ENCODE measurements at places on chromosomes 16 and 17.

DNA sequence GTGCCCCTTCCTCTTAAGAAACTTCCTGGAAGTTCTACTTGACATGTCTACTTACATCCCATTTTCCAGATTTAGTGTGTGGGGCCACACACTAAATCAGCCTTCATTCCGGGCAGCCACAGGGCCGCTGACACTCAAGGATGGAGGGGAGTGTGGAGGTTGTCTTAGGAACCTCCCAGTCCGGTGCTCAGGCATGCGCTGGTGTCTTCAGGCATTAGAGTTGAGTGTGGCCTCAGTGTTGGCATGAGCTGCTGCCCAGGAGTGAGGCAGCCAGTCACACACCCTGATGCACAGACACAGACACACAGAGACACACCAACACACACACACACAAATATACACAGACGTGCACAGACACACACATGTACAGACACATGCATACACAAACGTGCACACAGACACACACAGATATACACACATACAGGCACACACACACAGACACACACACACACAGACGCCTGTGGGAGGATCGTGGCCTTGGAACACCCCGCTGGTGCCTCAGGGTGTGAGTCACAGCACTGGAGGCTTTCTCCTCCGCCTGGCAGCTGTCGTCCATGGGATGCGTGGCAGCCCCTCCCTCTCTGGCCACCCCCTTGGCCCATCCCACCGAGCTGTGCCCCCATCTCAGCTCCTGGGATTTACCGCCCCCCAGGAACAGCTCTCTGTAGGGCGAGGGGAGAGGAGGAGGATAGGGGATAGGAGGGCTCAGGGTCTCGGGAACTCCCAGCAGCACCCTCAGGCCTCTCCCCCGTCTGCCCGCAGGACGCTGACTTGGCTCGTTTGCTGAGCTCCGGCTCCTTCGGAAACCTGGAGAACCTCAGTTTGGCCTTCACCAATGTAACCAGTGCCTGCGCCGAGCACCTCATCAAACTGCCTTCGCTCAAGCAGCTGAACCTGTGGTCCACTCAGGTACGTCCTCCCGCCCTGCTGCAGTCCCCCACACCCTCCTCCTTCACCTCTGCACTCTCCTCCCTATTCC is 75.6 kb upstream of the PLCG2 start:
- no peak for DNase-seq

DNA sequence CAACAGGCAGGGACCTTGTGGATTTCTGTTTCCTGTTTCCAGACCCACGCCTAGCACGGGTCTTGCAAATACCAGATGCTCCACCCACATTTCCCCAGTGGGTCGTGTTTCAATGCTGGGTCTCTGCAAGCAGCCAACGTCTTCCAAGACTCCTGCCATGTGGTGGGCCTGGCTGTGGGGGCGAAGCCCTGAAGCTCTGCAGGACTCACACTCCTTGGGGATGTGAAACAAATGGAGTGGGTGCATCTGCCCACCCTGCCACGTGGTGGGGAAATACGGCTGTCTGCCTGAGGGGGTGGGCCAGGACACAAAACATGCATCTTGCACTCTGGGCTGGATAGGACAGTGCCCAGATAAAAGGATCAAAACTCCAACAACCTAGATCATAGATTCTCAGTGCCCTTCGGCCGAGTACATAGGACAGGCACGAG is 32.6 kb downstream of the FA2H start:
- no peak for DNase-seq

DNA sequence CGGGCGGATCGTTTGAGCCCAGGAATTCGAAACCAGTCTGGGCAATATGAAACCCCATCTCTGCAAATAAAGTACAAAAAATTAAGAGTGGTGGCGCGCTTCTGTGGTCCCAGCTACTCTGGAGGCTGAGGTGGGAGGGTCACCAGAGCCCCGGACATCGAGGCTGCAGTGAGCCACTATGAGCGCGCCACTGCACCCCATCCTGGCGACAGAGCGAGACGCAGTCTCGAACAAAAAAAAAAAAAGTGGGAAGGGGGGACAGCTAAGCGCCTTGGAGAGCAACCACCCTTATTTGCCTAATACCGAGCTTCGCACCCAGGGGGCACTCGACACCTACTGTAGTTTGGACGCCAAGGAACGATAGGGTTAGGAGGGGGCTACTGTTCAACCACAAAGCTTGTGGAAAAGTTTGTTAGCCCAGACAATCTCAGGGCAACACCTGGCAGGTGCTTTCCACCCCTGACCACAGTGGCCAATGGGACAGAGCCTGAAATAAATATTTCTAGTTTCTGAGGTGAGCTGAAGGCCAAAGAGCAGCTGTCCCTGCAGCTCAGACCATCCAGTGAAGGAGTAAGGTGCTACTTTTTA is 847 bp upstream of the PSMC3IP start:
- DNase-seq: peak; percentile 65

DNA sequence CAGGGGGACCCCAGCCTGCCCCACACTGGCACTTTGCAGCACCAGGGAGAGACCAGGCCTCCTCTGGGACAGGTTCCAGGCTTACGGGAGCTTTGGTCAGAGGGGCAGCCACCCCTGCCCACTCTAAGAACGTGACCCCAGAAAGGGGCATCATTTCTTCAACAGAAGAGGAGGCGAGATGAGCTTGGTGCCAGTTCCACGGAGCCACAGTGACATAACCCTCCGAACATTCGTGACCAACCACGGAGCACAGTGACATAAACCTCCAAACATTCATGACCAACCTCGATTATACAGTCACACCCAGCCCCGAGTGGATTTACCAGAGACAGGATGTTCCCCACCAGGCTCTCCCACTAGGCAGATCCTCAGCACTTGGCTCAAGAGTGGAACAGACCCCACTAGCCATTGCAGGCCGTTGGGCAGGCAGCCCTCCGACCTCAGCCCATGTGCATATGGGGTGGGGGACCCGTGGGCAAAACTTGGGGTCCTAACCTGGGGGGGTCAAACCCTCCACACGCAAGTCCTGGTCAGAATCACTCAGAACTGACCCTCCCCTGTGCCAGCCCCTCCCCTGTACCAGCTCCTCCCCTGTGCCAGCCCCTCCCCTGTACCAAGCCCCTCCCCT is 112.9 kb downstream of the METRNL start:
- no peak for DNase-seq

DNA sequence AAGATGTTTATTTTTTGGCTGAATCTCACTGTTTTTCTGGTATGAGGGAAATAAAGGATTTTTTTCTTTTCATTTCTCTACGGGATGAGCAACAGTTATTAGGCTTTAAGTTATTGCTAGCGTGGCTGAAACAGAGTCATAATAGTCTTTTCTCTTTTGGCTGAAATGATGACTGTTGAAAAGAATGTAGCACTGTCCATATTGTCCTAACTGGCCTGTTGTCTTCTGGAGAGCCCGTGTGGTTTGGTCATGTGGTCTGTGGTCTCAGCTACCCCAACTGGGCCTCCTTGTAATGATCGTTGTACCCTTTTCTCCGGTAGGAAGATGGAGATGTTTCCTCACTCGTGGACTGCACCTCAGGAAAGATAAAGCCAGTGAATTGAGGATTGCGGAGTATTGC is 36.6 kb downstream of the EPN2 start:
- no peak for DNase-seq

DNA sequence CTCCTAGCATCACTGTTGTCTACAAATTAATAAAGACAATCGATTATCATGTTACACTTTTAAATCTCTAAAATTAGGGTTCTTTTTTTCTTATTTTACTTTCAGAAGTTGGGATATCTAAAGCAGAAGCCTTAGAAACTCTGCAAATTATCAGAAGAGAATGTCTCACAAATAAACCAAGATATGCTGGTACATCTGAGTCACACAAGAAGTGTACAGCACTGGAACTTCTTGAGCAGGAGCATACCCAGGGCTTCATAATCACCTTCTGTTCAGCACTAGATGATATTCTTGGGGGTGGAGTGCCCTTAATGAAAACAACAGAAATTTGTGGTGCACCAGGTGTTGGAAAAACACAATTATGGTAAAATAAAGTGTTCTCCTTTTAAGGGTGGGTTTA is 2.4 kb downstream of the RAD51C start:
- DNase-seq: no peak

DNA sequence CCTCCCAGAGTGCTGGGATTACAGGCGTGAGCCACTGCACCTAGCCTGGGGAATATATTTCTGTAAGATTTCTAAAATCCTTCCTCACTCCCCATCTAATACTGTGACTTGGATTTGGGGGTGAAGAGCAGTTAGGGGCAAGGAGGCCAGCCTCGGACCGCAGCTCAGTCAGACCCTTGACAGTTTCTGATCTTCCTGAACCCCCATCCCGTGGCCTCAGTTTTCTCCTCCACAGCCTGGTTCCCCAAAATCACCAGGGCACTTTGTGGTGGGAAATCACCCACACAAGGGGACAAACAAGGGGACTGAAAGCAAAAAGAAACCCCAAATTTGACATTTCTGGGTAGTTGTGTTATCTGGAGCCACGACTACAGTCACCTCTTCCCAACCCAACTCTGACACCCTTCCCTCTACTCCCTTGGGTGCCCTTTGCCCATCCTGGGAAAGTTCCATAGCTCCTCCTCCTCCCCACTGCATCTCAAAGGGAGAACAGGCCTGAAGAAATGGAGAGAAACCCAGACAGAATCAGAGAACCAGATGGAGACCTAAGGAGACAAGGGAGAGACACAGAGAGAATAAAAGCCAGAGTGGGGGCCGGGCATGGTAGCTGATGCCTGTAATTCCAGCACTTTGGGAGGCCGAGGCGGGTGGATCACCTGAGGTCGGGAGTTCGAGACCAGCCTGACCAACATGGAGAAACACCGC is 2.8 kb upstream of the STAT5A start:
- DNase-seq: no peak

DNA sequence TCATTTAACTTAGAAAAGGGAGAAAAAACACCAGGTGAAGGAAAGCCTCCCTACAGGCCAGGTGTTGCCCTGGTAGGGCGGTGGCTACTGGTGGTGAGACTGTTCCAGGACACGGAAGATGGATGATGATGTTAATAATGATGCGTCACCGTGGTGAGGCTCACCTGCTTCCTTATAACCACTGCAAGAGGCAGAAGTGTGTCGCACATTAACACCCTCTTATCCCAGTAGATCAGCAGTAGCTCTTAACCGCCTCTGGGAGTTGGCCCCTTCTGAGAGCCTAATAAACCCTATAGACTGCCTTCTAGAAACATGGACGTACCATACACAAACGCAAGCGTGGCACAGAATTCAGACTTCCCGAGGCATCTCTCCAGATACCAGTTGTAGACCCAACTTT is 7.8 kb downstream of the BFAR start:
- DNase-seq: no peak

- no peak for DNase-seq
These were observed at the start of gene RHBDL3 for GRCh38 chr17:32265192-32265923. Gene RHBDL3, plus strand, starts transcription at chr17:32265832. Its CDS starts 358 bp downstream, at chr17:32266190.

GRCh38 chr16:84603140-84603816 is 14.6 kb downstream of the COTL1 start:
- DNase-seq: no peak

DNA sequence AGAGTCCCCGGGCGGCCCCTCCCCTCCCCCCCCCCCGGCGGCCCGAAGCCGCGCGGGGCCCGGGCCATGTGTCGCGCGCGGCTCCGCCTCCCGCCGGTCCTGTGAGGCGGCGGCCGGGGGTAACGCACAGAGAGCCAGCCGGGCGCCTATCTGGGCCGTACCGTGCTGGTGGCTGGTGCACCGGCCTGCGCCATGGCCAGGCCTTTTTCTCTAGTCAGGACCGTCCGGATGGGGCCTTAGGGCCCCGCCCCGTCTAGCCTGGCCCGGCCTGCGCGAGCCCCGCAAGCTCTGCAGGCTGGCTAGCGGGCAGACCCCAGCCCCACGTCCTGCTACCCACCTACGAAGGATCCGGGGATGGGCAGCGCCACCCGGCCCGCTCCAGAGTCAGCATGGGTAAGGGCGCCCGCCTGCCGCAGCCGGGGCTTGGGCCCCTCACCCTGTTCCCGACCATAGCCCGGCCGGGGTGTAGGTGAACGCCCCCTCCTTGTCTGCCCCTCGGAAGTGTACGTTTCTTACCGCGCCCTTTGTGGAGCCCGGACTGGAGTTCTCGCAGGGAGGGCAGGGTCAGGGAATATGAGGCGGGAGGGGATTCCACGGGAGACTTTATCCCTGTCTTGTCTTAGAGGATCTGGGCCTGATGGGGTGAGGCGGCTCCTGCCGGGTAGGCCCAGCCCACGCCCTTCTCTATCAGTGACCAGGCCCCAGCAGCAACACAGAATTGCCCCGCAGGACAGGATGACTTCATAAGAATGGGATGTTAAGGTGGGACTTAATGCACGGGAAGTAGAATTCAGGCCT is at the start of gene CENPT:
CENPT (minus strand) TSS at position 630 of the 798 bp plus-strand sequence. CDS start 13,834 bp downstream, outside the sequence.
- no peak for DNase-seq

DNA sequence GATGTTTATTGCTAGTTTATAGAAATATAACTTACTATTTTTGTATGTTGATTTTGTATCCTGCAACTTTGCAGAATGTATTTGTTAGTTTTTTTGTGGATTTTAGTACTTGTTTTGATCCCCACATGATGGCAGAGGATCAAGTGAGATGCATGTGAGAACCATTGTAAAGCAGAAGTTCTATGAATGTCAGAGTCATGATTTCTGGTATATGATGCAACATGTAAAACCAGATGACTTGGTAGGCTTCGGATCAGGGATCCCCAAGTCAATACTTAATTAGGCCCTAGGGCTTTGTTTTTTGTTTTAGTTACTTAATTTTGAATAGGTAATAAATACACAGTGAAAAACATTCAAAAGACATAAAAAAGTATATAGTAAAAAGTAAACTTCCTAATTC is 45.8 kb downstream of the ESRP2 start:
- no peak for DNase-seq

DNA sequence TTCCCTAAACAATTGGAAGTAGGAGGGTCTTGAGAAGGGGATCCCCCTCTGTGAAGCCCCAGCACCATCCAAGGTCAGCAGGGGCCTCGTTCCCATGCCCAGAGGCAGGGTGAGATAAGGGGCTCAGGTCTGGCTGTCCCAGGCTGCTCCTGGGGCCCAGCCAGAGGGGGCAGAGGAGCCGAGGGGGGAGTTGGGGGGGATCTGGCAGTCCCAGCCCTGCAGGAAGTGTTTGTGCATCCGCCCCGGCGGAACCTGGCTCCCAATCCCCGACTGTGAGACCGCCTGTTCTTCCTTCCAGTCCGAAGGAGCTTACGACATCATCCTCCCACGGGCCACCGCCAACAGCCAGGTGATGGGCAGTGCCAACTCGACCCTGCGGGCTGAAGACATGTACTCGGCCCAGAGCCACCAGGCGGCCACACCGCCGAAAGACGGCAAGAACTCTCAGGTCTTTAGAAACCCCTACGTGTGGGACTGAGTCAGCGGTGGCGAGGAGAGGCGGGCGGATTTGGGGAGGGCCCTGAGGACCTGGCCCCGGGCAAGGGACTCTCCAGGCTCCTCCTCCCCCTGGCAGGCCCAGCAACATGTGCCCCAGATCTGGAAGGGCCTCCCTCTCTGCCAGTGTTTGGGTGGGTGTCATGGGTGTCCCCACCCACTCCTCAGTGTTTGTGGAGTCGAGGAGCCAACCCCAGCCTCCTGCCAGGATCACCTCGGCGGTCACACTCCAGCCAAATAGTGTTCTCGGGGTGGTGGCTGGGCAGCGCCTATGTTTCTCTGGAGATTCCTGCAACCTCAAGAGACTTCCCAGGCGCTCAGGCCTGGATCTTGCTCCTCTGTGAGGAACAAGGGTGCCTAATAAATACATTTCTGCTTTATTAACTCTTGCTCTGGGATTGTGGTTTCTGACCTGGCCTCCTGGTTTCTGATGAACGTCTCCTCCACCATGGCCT is 14.9 kb downstream of the GPRC5C start:
- DNase-seq: no peak

Measured in thymus (tissue), 14 donors.